WERI-Rb-1 (cell line): ENCODE measurements at places on chromosomes 7 and 10.

DNA sequence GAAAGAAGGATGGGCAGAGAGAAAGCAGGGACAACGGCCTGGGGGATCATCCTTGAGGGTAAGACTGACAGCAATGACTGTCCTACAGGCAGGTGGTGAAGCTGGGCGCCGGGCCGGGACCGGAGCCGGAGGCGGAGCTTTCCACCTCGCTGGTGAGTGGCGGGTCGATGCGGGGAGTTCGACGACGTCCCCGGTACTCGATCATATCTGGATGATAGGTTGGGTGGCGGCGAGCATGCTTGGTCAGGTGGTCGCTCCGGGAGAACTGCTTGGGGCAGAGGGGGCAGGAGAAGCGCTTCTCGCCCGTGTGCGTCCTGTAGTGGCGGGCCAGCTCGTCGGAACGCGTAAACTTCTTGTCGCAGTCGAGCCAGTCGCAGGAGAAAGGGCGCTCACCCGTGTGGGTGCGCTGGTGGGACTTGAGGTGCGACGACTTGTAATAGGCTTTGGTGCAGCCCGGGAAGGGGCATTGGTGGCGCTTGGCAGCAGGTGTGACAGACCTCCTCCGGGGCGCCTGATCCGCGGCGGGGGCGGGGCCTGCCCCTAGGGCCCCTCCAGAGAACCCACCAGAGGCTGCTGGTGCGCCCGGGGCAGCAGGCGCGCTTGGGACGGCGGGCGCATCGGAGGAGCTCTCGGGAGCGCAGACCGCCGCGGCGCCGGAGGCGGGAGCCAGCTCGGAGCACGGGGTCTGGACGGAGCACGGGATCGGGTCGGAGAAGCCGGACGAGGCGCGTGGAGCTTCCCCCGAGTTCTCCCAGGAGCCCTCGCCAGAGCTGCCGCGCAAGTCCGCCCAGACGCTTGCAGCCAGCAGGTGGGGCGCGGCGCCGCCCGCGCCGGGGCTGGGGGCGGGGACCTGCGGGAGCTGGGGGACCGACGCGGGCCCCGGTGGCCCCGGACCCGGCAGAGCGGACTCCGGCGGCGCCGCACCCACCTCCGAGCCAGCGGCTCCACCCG, 752 bp downstream of the KLF14 start:
- peak; percentile 72 for DNase-seq

- peak; percentile 58 for DNase-seq
These were observed 7.7 kb upstream of the CCDC172 start for GRCh38 chr10:116316503-116316902.

- no peak for DNase-seq
These were observed 8.9 kb upstream of the CTBP2 start for GRCh38 chr10:125169279-125169678.

- DNase-seq = no peak
These were observed 2.6 kb downstream of the MBL2 start for GRCh38 chr10:52769966-52770365.

DNA sequence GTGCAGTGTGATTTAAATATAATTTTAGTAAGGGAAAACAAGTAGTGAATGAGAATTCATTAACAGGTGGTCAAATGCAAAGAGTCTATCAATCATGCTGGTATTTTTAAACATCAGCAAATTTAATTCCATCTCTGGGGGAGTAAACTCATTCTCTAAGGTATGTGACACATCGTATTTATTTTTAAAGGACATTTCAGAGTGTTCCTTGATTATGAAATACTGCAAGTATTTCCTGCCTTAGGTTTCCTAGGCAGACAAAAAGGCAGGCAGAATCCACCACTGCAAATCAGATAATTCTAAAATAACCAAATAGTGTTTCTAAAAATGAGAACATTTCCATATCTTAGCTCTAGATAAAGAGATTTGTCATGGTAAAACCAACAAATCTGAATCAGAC, 193.8 kb downstream of the LRRTM3 start:
- no peak for DNase-seq

- DNase-seq = no peak
These were observed 15.6 kb upstream of the VSIR start for GRCh38 chr10:71788954-71789353.

GRCh38 chr10:47300429-47300931, 483 bp downstream of the GDF10 start:
- peak; percentile 47 for DNase-seq

GRCh38 chr7:2792235-2792634, 51.9 kb downstream of the GNA12 start:
- no peak for DNase-seq

GRCh38 chr10:62844280-62845011, 28.3 kb upstream of the EGR2 start:
- no peak for DNase-seq

DNA sequence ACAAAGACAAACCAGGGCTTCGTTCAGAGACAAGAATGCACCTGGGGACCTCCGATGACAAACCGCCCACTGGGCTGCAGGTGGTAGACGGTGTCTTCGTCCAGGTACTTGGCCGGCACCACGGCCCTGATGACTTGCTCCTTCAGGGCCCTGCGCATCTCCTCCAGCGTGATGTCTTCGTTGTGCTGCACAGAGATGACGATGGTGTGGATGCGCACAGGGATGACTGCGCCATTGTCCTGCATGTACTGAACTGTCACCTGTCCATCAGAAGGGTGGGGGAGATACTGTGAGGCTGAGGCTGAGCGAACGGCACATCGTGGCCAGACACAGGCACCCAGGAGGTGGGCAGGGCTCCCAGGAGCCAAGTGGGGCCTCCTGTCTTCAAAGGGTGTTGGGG, 13.1 kb downstream of the MAT1A start:
- DNase-seq = no peak

GRCh38 chr7:2720024-2720423, 32.0 kb downstream of the AMZ1 start:
- no peak for DNase-seq
